ENCODE measurements at places on chromosomes 13 and 19.

DNA sequence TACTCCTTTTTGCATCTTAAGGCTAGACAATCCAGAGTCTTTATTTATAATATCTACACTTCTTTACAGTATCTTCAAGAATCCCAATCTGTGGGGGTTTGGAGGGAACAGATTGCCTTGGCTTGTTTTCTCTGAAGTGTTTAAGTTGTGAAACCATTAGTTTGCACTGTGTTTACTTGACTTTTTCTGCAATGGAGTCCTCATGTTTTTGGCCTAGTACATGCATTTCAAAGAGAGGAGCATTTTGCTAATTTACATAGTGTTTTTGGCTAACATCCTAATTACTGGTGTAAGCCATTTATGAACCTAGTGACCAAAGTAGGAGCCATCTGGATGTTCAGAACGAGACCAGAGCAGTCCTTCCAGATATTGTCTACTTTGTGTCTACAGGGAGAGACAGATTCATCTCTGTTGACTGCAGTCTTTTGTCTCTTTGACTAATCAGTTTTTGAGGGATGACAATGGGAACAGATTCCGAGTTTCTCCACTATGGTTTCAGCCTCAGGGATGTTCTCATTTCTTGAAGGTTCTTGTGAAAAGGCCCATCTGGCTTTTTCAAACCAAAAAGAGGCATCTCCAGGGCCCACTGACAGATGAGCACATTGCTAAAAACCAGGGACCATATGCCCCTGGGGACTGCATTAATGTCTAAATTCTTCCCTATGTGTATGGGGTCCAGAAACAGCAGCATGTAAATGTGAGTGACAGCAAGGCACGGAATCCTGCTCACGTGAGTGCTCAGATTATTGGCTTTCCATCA is 53.4 kb downstream of the ING1 start:
- no peak for DNase-seq

DNA sequence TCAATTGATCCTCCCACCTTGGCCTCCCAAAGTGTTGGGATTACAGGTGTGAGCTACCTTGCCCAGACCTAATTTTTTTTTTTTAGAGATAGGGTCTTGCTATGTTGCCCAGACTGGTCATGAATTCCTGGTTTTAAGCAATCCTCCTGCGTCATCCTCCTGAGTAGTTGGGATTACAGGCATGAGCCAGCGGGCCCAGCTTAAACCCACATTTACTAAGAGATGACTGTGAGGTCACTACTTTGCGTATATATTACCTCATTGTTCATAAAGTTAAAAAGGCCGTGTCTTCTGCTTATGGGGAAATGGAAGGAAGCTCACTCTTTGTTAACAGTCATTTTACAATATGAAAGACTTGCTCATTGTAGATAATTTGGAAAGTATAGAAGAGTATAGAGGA is 39.6 kb upstream of the C1QTNF9 start:
- no peak for DNase-seq

GRCh38 chr19:41945135-41945766 is 13.9 kb downstream of the RABAC1 start:
- peak; percentile 81 for DNase-seq

DNA sequence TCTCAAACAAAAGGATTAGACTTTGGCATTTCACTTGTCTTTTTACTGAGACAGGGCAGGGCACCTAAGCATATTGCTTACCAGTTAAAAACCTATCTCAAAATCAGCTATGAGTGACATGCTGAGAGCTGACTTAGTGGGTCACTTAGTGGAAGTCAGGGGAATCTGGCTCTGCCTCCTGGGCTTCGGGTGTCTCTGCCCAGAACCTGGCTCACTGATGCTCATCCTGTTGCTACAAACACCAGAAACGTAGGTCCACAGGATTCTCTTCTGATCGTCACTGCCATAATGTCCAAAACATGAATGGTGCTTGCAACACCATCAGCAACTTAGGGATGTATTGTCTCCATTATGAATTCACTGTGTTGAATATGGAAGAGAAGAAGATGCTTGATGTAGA is 276.1 kb downstream of the ITGBL1 start:
- no peak for DNase-seq

DNA sequence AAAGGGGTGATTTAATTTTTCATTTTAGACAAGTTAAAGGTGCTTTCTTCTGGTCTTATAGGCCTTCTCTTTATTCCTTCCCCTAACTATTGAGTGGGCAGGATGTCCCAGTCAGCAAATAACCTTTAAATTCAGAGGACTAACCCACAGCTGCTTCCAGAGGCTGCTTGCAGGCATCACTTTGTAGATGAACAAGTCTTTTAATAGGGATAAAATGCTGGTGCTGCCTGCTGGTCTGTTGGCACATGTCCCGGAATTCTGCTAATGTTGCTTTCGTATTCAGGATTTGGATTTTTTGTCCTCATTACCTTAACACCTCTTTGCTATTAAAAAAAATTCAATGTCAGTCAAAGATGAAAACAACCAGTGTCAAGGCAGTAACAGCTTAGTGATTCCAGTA is 132.7 kb upstream of the KL start:
- DNase-seq: no peak

DNA sequence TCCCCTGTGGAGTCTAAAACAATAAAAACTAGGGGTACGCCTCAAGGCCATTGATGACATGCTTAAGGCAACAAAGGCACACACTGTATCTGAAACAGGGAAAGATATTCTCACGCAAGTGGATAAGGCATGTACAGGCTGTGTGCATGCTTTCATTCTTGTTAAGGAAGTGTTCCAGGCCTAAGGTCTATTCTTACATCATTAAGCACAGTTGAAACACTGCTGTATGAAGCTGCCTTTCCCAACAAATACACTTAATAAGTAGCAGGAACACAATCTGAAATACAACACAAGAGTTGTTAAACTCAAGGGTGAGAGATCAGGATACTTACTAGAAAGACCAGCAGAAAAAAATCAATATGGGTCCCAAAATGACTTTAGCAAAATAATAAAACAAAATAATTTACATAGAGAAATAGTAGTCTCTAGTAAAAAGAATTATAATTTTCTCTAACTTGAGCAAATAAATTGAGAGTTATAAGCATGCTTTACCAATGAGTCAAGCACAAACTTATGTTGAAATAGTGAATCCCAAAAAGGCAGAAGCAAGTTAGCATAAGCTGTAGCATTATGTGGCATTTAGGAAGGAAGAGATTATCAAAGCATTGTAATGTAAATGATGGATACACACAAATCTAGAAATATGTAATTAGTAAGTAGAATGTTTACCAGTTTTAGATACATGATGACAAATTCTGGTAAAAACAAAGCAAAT is 796.9 kb downstream of the SLITRK1 start:
- DNase-seq: no peak

GRCh38 chr19:11375143-11375948 is 880 bp downstream of the SWSAP1 start:
- DNase-seq: peak; percentile 56

- no peak for DNase-seq
Measured at GRCh38 chr19:45097776-45098520, 5.0 kb downstream of the PPP1R37 start.

All from T-helper 9 cell (primary cell).